ENCODE measurements at places on chromosomes 7 and 10. TPM values are rescaled to one million over a fixed set of nuclear protein-coding genes. Genes with fewer than 3 reads are reported as not detected.
A peak's percentile ranks its signal among the peaks of the same experiment; 100 is the strongest.

DNA sequence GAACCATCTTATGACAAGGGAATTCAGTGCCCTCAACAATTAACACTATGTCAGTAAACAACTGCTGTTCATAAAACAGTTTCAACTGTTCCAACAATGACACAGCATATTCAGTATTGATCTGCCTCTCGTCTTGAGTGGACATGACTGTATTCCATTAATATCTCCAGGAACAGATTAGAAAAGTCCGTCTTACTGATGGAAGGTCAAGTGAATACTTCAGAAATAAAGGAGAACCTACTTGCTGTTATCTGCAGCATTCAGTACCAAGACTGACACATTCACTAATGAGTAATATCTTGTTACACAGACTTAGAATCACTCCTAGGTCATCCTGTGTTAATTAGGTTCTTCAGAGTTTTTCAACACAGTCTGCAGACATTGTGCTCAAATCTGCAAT is 12.1 kb downstream of the KBTBD2 start:
- DNase-seq, result no peak
- H3K36me3 ChIP-seq, result peaks cover 2% of the 10 kb centered on the region
- no peak overlapping the region for H3K4me3 ChIP-seq
- H3K27ac ChIP-seq, result peak overlapping the region; percentile 1
- peaks cover 51% of the 10 kb centered on the region for H3K4me1 ChIP-seq

Gene NODAL
- total RNA-seq, result 0.49 TPM

- no peaks in the 10 kb centered on the region for H3K4me1 ChIP-seq
- DNase-seq, result no peak
- no peak overlapping the region for H3K4me3 ChIP-seq
- peaks cover 9% of the 10 kb centered on the region for H3K27me3 ChIP-seq
Observed at GRCh38 chr10:96089670-96090462, 40.2 kb upstream of the ZNF518A start.

GRCh38 chr7:15178065-15178464 is 275.5 kb upstream of the DGKB start:
- H3K27ac ChIP-seq, result no peak overlapping the region
- H3K4me1 ChIP-seq, result peaks cover 7% of the 10 kb centered on the region
- no peaks in the 10 kb centered on the region for H3K36me3 ChIP-seq
- no peak overlapping the region for H3K4me3 ChIP-seq
- DNase-seq, result no peak

Gene WEE2
- total RNA-seq, result not detected

Gene GIMAP1
- not detected for total RNA-seq

DNA sequence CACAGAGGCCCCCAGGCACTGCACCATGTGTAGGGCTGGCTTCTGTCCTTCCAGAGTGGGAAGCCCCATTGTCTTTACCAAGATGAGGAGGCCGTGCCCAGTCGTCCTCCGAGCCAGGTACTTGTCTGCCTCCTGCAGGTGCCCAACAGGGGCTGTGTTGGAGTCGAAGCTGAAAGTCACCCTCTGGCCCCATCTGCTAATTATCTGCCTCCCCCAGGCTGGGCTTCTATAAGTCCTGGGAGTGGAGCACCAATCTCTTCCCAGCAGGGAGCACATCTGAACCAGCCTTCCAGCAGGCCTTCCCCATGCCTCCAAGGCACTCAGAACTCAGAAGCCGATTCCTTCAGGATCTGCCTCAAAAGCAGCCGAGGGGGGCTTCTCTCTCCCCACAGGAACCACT is 11.6 kb upstream of the CHST15 start:
- no peak for DNase-seq
- no peaks in the 10 kb centered on the region for H3K36me3 ChIP-seq
- H3K27ac ChIP-seq, result no peak overlapping the region
- no peaks in the 10 kb centered on the region for H3K27me3 ChIP-seq
- no peak overlapping the region for H3K4me3 ChIP-seq

DNA sequence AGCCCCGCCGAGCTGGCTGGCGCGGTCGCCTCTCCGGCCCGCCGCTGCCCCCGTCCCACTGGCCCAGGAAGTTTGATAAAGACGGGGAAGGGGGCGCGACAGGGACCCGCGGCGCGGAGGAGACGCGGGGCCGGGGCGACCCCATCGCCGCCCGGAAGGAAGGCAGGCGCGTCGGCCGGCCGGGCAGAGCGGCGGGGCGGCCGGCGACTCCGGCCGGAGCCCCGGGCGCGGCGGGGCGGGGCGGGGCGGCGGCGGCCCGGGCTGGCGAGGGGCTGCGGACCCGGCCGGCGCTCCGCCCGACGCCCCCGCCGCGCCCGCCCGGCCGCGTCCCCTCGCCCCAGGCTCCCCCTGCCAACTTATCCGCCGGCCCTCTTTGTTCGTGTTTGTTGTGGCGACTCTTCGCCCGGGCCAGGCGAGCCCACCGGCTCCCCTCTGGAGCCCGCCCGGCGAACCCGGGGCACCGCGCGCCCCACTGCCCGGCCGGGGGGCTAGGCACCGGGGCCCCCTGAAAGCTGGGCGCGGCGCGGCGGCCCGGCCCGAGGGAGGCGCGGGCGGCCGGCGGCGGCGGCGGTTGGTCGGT is 571 bp downstream of the KDM7A start:
- H3K27ac ChIP-seq, result peak overlapping the region; percentile 95
- H3K4me1 ChIP-seq, result peaks cover 21% of the 10 kb centered on the region
- H3K4me3 ChIP-seq, result peak overlapping the region; percentile 77

DNA sequence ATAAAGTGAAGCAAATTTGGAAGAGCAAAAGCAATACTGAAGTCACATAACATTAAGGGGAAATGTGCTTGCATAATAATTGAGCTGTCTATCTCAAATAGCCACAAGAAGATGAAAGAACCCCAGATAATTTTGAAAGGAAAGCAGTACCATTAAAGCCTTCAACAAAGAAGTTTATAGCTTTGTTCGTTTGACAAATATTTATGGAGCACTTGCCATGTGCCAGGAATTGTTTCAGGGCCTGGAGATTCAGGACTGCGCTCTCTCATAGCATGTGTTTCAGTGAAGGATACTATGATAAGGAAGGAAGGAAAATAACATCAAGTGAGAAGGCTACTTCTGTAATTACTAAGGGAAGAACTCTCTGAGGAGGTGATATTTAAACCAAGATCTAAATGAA is 212.3 kb upstream of the CSTF2T start:
- no peak overlapping the region for H3K4me3 ChIP-seq
- H3K4me1 ChIP-seq, result peaks cover 15% of the 10 kb centered on the region
- DNase-seq, result no peak
- peaks cover 4% of the 10 kb centered on the region for H3K36me3 ChIP-seq
- no peaks in the 10 kb centered on the region for H3K27me3 ChIP-seq
- no peak overlapping the region for H3K27ac ChIP-seq

DNA sequence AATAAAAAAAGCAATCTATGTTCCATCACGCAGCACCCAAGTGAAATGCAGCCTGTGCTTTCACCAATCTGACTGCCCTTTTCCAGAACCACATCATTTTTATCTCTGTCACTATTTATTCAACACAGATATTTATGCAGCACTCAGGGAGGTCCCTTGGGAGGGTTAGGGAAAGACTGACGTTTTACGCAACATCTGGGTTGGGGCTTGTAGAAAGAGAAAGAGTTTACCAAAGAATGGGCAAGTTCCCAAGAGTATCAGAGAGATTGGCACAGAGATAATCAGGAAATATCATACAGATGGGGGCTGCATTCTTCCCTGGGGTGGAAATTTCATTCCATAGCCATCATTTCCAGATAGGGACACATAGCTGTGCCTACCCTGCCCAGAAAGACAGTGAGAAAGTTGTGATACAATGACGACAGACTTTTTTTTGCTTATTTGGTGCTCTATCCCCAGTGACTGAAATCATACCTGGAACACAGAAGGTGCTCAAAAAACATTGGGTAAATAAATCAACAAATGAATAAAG is 474.2 kb downstream of the CALN1 start:
- H3K36me3 ChIP-seq, result no peaks in the 10 kb centered on the region
- H3K27ac ChIP-seq, result no peak overlapping the region
- DNase-seq, result no peak
- H3K4me1 ChIP-seq, result peaks cover 7% of the 10 kb centered on the region

Gene MTURN
- total RNA-seq, result 15.7 TPM

DNA sequence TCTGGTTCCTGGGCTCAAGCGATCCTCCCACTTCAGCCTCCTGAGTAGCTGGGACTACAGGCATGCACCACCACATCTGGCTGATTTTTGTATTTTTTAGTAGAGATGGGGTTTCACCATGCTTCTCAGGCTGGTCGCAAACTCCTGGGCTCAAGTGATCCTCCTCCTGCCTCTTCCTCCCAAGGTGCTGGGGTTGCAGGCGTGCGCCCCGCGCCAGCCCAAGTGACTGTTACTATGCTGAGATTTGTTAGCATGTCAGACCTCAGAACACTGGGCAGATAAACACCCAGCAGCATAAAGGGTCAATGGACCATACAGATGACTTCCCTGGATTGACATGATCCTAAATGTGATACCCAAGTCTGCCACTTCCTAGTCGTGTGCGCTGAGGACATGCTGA is 59.9 kb upstream of the NMT2 start:
- H3K36me3 ChIP-seq, result peaks cover 6% of the 10 kb centered on the region
- H3K4me1 ChIP-seq, result no peaks in the 10 kb centered on the region
- DNase-seq, result no peak
- no peak overlapping the region for H3K27ac ChIP-seq
- no peak overlapping the region for H3K4me3 ChIP-seq

Measured in chondrocyte (in vitro differentiated cells).